GM23248 (cell line): ENCODE measurements at places on chromosomes 4 and X. TPM values are rescaled to one million over a fixed set of nuclear protein-coding genes. Genes with fewer than 3 reads are reported as not detected.

DNA sequence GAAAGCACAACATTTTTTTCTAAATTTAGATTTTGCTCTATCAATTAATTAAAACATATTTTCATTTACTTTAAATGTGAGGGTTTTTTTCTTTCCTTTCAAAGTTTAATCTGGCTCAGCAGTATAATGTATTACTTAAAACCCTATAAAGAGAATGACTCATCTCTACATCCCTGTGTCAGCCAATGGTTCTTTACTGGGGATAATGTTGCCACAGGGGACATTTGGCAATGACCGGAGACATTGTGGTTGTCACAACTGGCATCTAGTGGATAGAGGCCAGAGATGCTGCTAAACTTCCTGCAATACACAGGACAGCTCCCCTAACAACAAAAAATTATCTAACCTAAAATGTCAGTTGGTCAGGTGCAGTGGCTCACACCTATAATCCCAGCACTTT lies 53.8 kb downstream of the SYNPO2 start:
- peak; percentile 26 for DNase-seq

DNA sequence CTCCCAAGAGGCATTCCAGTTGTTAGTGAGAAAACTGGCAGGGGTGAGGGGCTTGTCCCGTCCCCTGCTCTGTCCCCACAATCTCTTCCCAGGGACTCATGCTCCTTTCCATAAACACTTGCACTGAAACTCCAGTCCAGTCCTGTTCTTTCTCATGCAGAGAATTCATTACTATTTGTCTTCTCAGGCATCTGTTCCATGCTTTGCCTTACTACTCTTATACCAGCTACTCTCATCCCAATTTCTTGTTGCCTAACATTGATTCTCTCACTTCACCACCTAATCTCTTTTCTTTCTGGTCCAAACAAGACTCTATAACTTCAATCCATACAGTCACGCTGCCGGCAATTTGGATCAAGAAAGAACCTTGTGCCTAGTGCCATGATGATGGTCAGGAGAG lies 97.1 kb upstream of the VEGFC start:
- DNase-seq, result no peak

DNA sequence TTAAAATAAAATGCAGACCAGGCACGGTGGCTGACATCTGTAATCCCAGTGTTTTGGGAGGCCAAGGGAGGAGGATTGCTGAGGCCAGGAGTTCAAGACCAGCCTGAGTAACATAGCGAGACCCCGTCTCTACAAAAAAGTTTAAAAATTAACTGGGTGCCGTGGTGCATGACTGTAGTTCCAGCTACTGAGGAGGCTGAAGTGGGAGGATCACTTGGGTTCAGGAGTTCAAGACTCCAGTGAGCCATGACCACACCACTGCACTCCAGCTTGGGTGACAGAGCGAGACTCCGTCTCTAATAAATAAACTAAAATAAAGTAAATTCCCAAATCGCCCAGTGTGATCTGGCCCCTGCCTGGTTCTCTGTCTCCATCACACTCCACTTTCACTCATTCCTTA lies 43.7 kb downstream of the TENM3 start:
- no peak for DNase-seq

GRCh38 chr4:122765692-122766352 lies 33.3 kb downstream of the BBS12 start:
- peak; percentile 94 for DNase-seq

- DNase-seq, result peak; percentile 74
Measured at GRCh38 chrX:13699183-13699826, 10.4 kb downstream of the RAB9A start.

DNA sequence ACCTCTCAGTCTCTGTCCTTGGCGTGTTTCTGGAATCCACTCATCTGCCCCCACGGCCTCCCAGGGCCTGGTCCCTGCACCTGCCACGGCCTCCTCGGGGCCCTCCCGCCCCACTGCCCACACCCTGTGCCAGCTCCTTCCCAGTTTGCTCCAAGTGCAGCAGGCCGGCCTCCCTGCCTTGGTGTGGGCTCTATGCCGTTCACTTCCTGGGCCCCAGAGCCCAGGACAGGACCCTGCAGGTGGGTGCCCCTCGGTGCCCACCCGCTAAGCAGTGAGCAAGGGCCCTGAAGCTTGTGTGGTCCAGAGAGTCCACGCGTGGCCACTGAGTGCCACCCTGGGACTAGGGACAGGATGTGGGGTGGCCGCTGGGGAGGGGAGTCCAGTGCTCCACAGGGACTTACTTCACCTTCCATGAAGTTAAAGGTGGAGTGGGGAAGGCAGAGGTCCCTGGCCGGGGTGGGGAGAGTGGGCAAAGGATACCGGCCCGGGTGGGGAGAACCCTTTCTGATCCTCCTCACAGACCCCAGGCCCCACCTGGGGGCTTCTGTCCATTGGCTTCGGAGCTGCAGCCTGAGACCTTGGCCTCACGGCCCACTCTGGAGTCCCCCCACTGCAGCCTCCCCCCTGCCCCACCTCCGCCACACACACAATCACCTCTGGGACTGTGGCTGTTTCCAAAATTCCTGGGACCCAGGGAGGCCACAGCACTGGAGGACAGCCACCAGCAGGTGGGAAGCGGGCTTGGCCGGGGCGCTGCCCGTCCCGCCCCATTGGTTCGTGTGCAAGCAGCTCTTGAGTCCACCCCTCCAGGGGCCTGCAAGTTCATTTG lies 60.0 kb upstream of the NKX1-1 start:
- no peak for DNase-seq

GRCh38 chr4:20065952-20066351 lies 185.8 kb upstream of the SLIT2 start:
- no peak for DNase-seq

- DNase-seq, result peak; percentile 81
Measured at GRCh38 chr4:177450426-177451107, 8.3 kb upstream of the AGA start.

- DNase-seq, result no peak
Measured at GRCh38 chr4:36138220-36138619, 106.1 kb downstream of the ARAP2 start.

GRCh38 chrX:154774622-154775021 lies 12.0 kb downstream of the DKC1 start:
- no peak for DNase-seq

DNA sequence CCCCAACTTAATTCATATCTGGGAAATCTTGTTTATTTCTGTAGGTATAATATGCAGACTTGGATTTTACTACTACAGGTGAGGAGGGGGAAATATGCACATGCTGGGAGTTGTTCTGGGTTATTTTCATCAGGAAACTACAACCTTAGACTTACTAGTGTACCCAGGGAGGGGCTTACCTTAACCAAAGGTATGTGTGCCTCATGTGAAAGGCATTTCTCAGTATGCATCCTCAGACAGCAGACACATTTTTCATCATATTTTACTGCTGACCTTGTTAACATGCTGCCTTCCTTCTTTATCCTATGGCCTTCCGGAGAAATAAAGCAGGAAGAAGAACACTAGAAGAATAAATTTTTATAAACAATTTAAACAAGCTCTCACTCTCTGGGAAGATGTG lies 214.9 kb downstream of the SPANXN4 start:
- no peak for DNase-seq

GRCh38 chr4:64718091-64718490 lies 308.8 kb upstream of the TECRL start:
- DNase-seq, result peak; percentile 3

DNA sequence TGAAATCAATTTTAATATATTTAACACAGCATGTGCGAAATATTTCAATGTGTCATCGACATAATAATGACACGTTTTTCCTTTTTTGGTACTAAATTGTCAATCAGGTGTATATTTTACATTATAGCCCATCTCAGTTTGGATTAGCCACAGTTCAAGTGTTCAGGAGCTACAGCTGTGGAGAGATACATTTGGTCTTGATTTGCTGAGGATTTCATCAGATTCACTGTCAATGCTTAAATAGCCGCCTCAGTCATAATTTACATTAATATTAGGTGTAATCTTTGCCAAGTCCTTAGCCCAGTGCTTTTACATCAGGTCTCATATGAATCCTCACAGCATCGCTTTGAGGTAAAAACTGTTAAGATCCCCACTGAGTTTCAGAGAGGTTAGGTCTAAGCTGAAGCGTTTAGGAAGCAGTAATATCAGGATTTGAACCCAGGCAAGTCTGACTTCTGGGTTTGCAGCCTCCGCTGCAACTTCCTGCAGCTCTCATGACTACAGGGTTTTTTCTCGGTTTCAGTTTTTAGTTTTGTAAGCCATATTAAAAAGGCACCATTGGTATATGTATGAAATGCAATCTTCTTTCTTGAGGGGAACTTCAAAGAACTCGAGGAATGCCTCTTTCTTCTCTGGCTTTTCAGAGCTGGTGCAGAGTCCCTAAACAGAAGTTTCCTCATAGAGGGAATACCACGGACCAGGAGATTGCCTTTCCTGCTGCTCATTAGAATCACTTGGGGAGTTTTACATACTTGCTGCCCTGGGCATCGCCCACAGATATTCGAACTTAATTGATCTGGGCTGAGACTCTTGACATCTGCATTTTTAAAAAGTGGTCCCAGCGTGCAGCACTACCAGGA lies 6.4 kb downstream of the MTM1 start:
- DNase-seq, result peak; percentile 5

DNA sequence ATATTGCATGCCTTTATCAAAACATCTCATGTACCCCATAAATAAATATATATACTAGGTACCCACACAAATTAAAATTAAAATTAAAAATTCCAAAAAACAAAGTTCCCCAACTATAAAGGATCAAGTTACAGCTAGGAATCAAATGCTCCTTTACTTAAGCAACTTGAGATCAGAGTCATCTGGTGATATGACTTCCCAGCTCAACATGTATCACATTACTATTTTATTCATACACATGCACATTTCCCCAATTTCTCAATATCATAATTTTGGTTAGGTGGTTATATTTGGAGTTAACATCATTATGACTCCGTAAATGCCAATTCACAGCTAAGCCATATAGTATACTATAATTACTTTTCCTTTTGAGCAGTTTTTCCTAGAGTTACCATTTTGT lies 60.9 kb downstream of the CLOCK start:
- DNase-seq, result no peak

The ENOX2 gene
- total RNA-seq, result 8.9 and 14.5 TPM in 2 replicates

The TCEAL5 gene
- not detected in 2 replicates for total RNA-seq

The CTAG2 gene
- total RNA-seq, result not detected in 2 replicates

The SLC4A4 gene
- total RNA-seq, result 8.1 and 11.5 TPM in 2 replicates

The LONRF3 gene
- 0.54 TPM in 1 of 2 replicates, not detected in the other for total RNA-seq

The XK gene
- not detected in 2 replicates for total RNA-seq

The GAGE1 gene
- total RNA-seq, result not detected in 2 replicates

The HERC6 gene
- 0.51 and 1.1 TPM in 2 replicates for total RNA-seq

The SMARCA1 gene
- 36.9 and 40.7 TPM in 2 replicates for total RNA-seq

The ARHGAP6 gene
- 0.54 TPM in 1 of 2 replicates, not detected in the other for total RNA-seq
